ENCODE measurements at places on chromosomes 11 and 22.

- DNase-seq = peak; percentile 27
Observed at GRCh38 chr11:24688981-24689380, 192.1 kb downstream of the LUZP2 start.

- DNase-seq = peak; percentile 90
Observed at GRCh38 chr11:88103337-88104206, 71.7 kb downstream of the RAB38 start.

DNA sequence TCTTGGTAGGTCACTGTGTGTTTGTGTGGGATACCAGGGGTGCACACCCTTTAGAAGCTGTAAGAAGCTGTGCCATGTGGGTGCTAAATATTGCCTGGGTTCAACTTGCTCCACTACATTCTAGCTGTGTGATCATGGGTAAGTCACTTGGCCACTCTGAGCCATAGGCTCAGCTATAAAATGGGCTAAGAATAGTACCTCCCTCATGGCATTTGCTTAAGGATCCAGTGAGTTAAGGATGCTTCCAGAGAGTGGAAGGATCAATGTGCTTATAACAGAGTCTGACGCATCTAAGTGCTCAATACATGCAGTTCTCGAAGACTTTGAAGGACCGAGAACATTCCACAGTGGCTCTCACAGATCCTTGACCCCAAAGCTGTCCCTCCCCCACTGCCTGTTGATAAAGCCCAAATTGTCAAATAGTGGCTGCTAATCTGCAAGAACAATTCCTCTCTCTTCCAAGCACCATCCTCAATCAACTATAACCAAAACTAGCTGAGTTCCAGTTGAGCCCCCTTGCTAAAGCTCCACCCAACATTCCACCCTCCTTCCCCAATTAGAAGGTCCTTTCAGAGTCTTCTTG, 13.2 kb upstream of the TMPRSS6 start:
- no peak for DNase-seq

DNA sequence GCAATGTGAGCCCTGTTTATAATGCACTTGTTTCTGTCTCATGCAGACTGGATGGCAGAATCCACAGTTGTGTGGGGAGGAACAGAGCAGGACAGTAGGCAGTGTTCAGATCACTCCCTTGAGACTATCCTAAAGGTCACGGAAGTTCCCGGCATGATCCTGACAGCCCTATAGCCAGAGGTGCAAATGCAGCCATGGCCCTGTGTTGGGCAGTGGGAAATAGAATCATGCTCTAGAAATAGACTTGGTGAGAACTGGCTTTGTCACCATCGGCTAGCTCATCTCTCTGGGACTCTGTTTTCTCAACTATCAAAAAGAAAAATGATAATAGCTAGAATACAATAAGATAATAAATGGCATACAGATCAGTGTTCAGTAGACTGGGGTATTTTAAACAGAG, 123.2 kb downstream of the FEZ1 start:
- no peak for DNase-seq

Data from NCI-H69 (cell line).